IMR-90 (cell line): ENCODE measurements at places on chromosomes 1 and 21.

- no peak for DNase-seq
Observed at GRCh38 chr1:182968836-182969734, 16.1 kb upstream of the SHCBP1L start.

- no peak for DNase-seq
Observed at GRCh38 chr1:117008656-117009055, 7.1 kb downstream of the CD101 start.

DNA sequence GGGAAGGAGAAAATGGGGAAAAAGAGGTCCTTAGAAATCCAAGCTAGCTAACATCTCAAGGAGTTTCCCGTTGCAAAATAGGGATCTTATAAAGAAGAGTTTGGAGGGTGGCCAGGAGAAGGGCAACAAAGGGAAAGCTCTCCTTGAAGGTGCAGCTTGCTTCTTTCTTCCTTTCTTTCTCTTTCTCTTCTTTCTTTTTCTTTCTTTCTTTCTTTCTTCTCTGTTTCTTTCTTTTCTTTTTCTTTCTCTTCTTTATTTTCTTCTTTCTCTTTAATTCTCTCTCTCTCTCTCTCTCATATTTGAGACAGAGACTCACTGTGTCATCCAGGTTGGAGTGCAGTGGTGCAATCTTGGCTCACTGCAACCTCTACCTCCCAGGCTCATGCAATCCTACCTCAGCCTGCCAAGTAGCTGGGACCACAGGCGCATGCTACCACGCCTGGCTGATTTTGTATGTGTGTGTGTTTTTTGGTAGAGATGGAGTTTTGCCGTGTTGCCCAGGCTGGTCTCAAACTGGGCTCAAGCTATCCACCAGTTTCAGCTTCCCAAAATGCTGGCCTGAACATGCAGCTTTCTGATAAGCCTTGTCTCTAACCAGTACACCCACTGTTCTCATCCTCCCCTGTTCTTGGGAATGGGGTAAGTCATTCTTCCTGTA is 44.4 kb downstream of the RNF11 start:
- no peak for DNase-seq

DNA sequence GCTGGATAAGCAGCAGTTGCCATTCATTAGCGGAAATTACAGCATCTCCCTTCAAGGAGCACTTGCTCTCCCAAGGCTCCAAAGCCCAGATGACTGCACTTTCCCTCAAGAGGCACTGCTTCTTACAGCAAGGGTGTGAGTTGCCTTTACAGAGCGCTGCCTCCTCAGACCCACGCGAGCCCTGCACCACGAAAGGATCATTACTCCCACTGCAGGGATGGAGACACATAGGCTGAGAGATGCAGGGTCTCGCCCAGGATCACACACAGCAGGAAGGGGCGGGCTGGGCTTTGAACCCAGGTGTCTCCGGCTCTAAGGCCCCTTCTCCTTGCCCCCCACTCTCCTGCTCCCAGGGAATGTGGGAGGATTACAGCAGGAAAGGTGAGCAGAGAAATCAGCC is 405.5 kb downstream of the MATN1 start:
- no peak for DNase-seq

GRCh38 chr1:87826681-87827251 is 498.1 kb downstream of the LMO4 start:
- DNase-seq: peak; percentile 90

GRCh38 chr1:12148958-12149790 is 17.6 kb upstream of the TNFRSF1B start:
- DNase-seq: peak; percentile 50

- no peak for DNase-seq
Observed at GRCh38 chr21:34552360-34553098, 40.5 kb upstream of the KCNE1 start.

GRCh38 chr1:202158810-202159533 is 1.4 kb downstream of the PTPN7 start:
- DNase-seq: no peak

DNA sequence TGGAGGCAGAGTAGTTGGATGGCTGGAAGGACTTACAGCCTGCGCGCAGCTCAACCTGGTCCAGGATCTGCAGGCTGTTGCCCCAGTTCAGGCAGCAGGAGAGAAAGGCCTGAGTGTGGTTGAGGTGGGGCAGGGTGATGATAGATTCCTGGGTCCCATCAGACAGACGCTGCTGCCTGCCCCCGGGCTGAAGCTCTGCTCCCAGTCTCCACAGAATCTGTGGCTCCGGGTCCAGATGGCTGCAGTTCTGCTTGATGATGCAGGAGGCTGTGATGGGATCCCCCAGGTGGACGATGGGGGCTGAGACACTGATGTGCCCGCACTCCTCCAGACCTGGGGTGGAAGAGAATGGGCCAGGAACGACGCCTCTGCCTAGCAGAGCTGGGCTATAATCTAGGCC is 7.4 kb downstream of the CSF3R start:
- no peak for DNase-seq

DNA sequence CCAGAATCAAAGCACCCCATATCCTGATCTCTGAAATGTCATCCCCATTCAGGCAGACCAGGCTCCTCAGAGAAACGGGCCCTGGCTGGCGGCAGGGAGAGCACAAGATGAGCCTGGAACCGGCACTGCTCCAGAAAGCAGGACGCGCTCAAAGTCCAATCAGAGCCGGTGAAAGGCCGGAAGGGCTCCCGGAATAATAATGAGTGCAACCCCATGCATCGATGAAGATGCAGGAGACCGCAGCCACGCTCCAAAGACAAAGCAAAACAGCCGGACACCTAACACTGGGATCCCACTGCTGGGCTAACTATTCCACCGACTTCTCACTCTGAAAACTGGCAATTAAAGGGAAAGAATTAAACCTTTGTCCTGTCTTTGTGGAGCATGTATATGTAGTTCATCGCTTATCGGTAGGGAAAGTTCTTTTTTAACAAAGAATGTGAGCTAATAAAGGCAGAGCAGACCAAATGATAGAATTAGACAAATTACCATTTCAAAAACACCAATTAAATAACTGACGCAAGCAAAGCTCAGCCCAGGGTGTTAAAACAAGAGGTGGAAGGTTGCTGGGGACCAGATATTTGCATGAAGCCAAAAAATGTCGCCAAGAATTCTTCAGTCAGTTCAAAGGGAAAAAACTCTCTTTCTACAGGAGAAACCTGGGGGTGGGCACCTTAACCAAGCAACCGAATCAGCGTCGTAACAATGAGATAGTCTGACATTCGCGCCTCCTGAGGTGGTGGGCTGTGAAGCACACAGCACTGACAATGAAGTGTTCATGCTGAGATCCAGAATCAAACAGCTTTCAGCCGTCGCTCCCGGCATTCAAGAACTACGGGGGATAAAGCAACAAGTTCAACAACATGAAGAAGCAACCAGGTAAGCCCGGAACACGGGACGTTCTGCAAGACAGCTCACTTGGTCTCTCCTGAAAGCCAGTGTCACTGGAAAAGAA is 95.2 kb downstream of the NPHP4 start:
- no peak for DNase-seq
